ENCODE measurements at places on chromosomes 3 and 15. TPM values are rescaled to one million over a fixed set of nuclear protein-coding genes. Genes with fewer than 3 reads are reported as not detected.

DNA sequence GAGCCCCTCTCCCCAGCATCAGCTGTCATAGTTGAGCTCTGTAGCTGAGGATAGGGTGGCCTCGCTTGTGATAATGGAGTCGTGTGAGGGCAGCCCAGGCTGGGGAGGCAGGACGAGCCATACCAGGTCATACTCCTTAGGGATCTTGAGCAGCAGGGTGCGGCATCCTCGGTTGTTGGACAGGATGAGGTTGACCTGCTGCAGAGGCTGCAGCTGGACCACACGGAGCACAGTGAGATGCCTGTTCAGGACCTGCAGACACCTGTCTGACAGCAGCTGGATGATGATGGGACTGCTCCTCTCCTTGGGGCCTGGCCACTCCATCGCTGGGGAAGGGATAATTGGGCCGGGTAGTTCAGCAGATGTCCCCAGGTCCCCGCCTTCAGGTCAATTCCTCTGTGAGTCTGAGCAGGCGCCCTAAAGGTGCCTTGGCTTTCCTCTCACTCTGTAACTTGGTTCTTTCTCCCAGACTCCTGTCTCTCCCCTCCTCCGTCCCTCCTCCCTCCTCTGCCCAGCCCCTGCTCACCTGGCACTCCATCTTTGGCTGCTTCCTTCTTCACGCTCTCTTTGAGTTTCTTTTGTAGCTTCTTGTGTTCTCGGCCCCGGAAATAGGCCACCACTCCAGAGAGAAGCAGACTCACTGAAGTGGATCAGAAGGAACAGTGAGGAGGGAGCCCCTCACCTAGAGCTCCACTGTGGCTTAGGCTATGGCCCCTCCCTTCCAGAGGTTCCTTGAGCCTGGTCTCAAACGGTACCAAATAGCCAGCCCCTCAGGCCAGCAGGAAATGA, 7.8 kb downstream of the DUOX2 start:
- no peak for DNase-seq

DNA sequence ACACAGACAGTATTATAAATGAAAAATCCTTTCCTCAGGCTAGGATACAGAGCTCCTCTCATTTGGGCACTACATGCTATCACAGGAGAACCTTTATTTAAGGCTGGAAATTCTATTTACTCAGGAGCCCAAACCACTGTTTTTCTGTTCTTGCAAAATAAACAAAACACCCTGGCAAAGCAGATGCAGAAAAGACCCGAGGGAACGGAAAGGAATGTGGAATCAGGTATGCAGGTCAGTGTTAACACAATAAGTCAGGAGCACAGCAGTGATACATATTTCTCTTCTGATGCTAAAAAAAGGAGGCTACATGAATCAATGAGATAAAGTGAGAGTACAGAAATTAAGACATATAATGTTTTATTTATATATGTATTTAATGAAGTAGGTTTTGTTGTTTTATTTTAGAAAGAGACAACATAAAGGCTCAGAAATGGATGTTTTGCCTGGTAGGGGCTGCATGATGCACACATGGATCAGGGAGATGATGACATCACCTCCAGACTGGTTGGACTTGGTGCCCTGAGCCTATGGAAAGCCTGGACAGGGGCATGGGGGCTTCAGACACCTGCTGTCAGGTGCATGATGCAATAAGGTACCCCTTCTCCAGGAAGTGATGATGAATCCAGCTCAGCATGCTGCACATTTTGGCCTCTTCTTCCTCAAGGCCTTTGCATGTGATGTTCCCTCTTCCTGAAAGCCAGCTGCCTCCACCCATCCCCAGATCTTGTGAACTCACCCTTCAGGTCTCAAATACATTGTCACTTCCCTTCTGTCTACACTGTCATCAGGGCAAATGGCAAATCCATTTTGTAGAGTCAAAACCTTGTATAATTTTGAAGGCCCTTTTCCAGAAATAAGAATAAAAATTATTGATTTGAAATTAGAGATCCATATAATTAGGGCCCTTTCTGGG, 19.1 kb upstream of the RBP1 start:
- DNase-seq = no peak

GOLGA8G gene
- polyA plus RNA-seq = 0.08 TPM

TEX9 gene
- 36.9 TPM for polyA plus RNA-seq

GRCh38 chr3:119405315-119405714, 58.1 kb downstream of the TMEM39A start:
- no peak for DNase-seq

DNA sequence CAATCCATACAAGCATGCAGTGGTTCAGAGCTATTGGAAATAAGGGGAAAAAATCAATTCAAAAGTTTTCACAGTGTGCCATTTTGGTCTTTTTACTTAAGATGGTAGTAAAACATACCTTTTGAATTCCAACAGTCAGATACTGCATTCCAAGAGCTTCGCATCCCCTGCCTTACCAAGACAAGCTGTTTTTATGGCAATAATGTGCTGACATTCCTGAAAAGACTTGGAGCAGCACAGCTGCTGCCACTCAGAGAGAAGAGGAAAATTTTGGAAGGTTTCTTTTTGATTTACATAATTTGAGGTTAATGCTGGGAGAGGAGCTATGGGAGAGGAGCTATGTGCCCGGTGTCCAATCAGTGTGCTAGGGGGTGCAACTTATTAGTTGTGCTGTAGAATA, 148.3 kb downstream of the FEZF2 start:
- DNase-seq = no peak

GRCh38 chr3:138594935-138595610, 1.0 kb upstream of the CEP70 start:
- no peak for DNase-seq

BCHE gene
- polyA plus RNA-seq = 11.3 TPM

- DNase-seq = no peak
These were observed 150.5 kb downstream of the SHQ1 start for GRCh38 chr3:72697717-72698116.

DNA sequence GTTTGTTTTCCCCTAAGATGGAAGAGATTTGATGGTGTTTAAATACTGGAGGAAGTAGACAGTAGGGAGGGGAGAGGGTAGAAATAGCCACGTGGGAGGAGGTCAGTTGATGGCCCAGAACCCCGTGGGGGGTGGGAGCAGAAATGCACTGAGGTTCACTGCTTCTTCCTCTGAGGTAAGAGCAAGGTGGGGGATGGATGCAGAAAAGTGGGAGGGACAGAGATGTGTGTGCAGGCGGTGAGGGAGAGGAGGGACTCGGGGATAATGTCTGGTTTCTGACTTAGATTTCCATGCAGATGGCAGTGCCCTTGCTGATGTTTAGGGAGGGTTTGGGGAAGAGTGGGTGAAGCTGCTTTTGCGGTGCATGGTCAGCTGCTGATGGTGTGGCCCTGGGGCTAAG, 102.9 kb downstream of the ARNT2 start:
- DNase-seq = no peak

DNA sequence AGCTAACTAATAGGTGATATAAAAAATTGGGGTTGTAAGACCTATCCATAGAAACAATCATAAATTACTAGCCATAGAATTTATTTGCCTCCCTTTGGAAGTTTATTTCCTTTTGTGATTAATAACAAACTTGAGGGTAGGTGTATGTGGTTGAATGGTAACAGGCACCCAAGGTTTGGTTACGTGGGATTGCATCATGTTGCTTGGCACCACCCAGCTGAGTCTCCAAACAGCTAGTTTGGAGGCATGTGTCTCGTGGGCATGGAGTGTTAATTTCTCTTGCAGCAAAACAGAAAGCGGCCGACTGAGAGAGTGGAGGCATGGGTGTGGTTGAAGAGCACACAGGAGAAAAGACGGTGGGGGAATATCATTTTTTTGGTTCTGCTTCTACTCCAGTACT, 441.4 kb downstream of the CNTN4 start:
- no peak for DNase-seq

LRRC31 gene
- polyA plus RNA-seq = 0.38 TPM

DNA sequence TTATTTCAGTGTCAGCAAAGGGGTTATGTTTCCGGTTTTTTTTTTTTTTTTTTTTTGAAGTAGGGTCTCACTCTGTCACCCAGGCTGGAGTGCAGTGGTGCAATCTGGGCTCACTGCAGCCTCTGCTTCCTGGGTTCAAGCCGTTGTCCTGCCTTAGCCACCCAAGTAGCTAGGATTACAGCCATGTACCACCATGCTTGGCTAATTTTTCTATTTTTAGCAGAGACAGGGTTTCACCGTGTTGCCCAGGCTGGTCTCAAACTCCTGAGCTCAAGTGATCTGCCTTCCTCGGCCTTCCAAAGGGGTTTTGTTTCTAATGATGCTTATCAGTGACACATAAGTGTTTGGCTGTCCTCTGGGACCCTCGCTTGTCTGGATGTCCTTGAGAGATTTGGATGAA, 235.7 kb upstream of the C2CD4B start:
- no peak for DNase-seq

- DNase-seq = no peak
These were observed 17.2 kb downstream of the KLHL25 start for GRCh38 chr15:85777250-85778106.

- no peak for DNase-seq
These were observed 112.7 kb upstream of the SLC4A7 start for GRCh38 chr3:27596921-27597320.

GRCh38 chr15:57335293-57335715, 41.0 kb upstream of the CGNL1 start:
- DNase-seq = no peak

GOLGA8R gene
- polyA plus RNA-seq = 10.9 TPM

GRCh38 chr15:77017761-77018720, 23.1 kb downstream of the PSTPIP1 start:
- DNase-seq = no peak

GRCh38 chr3:58384381-58385090, 49.1 kb downstream of the PDHB start:
- no peak for DNase-seq
